NCI-H460 (cell line): ENCODE measurements at places on chromosomes 6 and 20. TPM values are rescaled to one million over a fixed set of nuclear protein-coding genes. Genes with fewer than 3 reads are reported as not detected.

Gene RBBP9
- 22.8 and 24.7 TPM in 2 replicates for total RNA-seq

Gene SIRPD
- total RNA-seq, result not detected in 2 replicates

Gene GINS1
- total RNA-seq, result 19.0 and 22.1 TPM in 2 replicates

Gene UBD
- not detected in 2 replicates for total RNA-seq

Gene CALHM4
- total RNA-seq, result not detected in 2 replicates

Gene CNPY3
- total RNA-seq, result 25.7 and 29.8 TPM in 2 replicates

Gene GSTA2
- total RNA-seq, result not detected in 2 replicates

Gene PRL
- not detected in 2 replicates for total RNA-seq

Gene ULBP3
- total RNA-seq, result 6.5 and 9.4 TPM in 2 replicates

Gene LRFN2
- not detected in 2 replicates for total RNA-seq

Gene HAO1
- total RNA-seq, result not detected in 2 replicates

Gene MRPS10
- total RNA-seq, result 82.5 and 84.4 TPM in 2 replicates

Gene SLC16A10
- total RNA-seq, result 2.3 and 2.5 TPM in 2 replicates

Gene KIF16B
- total RNA-seq, result 14.5 and 18.0 TPM in 2 replicates

Gene TAGAP
- total RNA-seq, result not detected in 2 replicates

Gene SLC26A8
- total RNA-seq, result not detected in 2 replicates
